ENCODE measurements at places on chromosomes 5 and 9. TPM values are rescaled to one million over a fixed set of nuclear protein-coding genes. Genes with fewer than 3 reads are reported as not detected.

GRCh38 chr9:74645007-74645639 is 148.0 kb downstream of the RORB start:
- DNase-seq: no peak

DNA sequence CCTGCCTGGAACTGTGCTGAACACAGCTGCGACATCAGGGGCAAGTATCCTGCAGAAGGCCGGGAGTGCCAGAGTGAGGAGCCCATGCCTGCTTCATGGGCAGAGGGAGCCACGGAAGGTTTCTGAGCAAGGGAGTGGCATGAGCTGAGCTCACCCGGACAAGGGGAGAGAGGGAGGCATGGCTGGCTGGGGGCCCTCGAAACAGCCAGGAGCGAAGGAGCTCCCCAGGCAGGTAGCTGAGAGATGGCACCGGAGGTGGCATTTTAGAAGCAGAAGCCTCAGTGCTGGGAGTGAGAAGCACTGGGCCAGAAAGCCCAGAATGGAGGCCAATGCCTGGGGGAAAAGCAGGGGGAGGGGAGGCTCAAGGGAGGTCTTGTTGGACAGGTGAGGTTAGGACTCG is 56.9 kb upstream of the SARDH start:
- no peak for DNase-seq

- no peak for DNase-seq
These were observed 43.6 kb downstream of the CCDC192 start for GRCh38 chr5:127746756-127747155.

CTXN3 gene
- not detected for polyA plus RNA-seq

GRCh38 chr5:57445006-57445704 is 37.5 kb downstream of the ACTBL2 start:
- no peak for DNase-seq

Measured in right renal pelvis (tissue), 4 donors.